ENCODE measurements at places on chromosomes 11 and 22. TPM values are rescaled to one million over a fixed set of nuclear protein-coding genes. Genes with fewer than 3 reads are reported as not detected.

The ZBTB16 gene
- 12.7 TPM for total RNA-seq

The FGF19 gene
- total RNA-seq = 1.7 TPM

The ASCL2 gene
- 32.5 TPM for total RNA-seq

DNA sequence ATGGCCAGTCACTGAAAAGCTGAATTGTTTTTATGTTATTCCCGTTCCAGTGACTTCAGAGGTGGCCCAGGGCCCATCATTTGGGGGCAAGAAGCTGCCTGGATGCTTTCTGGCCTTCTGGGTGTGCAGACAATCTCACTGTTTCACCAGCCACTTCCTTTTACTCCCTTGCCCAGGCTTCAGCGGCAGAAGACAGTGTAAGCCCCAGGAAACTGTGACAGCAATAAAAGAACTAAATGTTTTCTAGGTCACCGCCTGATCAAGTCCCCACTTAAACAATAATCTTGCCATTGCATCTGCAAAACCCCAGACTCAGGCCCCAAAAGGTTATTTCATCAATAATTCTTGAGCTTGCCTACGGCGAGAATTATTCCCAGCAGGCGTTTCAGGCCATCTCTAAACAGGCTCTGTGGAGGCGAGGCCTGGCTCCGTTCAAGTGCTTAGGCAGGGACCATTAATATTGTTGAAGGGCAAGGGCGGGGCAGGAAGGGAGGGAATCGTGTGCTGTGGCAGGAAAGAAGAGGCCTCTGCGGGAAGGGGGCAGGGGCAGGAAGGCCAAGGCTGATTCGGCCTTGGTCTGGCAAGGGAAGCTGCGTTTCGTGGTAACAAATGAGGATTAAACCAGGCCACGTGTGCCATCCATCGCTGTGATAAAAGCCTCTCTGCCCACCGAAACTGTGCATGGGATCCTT, 252.3 kb downstream of the KIRREL3 start:
- DNase-seq = no peak
- peaks cover 3% of the 10 kb centered on the region for H3K27me3 ChIP-seq
- H3K4me3 ChIP-seq = no peak overlapping the region
- no peak overlapping the region for H3K27ac ChIP-seq
- H3K4me1 ChIP-seq = no peaks in the 10 kb centered on the region
